Globus pallidus (tissue), 1 donor: ENCODE measurements at places on chromosomes 7 and 10.
A peak's percentile ranks its signal among the peaks of the same experiment; 100 is the strongest.

DNA sequence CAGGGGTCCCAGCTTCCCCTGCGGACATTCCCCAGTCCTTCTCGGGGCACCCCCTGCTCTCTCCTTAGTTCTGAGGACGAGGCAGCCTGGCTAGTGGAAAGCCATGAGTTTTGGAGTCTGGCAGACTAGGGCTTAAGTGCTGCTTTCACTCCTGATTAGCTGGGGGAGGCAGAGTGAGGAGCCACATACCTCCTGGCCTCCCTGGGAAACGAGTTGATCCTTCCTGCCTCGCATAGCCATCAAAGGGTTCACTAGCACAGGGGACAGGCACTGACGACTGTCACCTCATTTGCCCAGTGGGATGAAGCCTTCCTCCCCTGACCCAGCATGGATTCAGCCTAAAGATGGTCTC is 402.5 kb downstream of the RPS24 start:
- DNase-seq = no peak

DNA sequence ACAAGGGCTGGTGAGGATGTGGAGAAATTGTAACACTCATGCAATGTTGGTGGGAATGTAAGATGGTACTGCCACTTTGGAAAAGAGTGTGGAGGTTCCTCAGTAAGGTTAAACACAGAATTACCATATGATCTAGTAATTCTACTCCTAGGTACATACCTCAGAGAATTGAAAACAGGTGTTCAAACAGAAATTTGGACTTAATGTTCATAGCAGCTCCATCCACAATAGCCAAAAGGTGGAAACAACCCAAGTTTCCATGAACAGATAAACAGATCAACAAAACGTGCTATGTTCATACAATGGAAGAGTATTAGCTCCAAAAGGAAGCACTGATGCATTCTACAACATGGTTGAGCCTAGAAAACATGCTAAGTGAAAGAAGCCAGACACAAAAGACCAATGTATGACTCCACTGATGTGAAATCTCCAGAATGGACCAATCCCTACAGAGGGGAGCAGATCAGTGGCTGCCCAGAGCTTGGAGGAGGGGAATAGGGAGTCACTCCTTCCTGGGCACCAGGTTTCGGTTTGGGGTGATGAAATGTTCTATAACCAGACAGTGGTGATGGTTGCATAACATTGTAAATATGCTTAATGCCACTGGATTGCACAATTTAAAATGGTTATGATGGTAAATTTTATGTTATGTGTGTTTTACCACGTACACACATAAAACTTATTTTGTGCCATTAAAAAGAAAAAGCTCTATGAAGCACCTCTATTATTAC is 5.7 kb upstream of the WDR86 start:
- no peak for DNase-seq

DNA sequence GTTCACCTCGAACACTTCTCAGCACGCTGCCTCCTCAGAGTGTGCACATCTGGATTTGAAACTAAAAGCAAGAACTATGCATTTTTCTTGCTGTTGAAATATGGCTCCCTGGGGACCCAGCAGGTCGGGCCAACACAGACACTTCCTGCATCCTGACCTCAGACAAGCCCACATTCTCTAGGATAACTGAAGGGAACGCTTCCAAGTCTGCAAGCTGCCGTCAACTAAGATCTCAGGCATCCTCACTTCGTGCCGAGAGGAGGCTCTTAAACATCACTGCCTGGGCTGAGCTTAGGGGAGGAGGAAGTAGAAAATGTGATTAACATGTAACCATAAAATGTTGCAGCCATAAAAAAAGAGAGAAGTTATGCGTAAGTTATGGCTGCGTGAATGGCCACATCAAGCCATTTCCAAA is 65.5 kb downstream of the PYROXD2 start:
- DNase-seq = no peak

- DNase-seq = no peak
Observed at GRCh38 chr7:12297283-12298108, 86.4 kb downstream of the TMEM106B start.

DNA sequence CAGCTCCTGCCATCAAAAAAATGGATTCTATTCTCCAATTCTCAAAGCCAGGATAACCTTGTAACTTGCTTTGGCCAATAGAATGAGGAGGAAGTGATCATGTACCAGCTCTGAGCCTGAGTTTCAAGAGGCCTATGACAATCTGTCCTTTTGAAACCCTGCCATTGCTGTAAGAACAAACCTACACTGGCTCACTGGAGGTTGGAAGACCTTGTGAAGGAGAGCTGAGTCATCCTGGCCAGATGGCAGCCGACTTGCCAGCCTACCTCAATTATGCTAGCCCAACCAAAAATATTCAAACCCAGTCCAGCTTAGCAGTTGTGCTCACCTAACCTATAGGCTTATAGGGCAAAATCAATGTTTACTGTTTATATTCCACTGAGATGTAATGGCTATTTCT is 93.0 kb downstream of the HGF start:
- no peak for DNase-seq

GRCh38 chr7:80216996-80217842 is 82.6 kb downstream of the GNAI1 start:
- no peak for DNase-seq

GRCh38 chr7:94907811-94908322 is 473 bp downstream of the PPP1R9A start:
- DNase-seq = peak; percentile 59
